ENCODE measurements at places on chromosomes 3 and 15.

DNA sequence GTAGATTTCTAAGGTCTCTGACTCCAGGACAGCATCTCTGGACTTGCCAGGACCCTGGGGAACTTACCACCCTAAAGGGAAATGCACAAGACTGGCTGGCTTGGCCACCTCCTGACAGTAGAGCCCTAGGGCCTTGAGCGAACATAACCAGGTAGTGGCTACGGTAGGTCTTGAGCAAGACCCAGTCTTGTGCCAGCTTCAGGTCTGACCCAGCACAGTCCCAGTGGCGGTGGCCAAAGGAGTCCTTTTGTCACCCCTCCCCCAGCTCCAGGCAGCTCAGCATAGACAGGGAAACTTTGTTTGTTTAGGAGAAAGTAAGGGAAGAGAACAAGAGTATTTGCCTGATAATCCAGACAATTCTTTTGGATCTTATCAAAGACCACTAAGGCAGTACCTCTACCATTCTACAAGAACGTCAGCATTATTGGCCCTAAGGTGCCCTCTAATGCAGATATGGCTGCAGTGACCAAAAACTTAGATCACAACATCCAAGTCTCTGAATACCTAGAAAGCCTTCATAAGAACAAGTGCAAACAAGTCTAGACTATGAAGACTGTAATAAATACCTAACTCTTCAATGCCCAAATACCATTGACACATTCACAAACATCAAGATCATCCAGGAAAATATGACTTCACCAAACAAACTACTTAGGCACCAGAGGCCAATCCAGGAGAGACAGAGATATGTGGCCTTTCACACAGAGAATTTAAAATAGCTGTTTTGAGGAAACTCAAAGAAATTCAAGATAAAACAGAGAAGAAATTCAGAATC, 38.7 kb upstream of the FBN1 start:
- no peak for DNase-seq

DNA sequence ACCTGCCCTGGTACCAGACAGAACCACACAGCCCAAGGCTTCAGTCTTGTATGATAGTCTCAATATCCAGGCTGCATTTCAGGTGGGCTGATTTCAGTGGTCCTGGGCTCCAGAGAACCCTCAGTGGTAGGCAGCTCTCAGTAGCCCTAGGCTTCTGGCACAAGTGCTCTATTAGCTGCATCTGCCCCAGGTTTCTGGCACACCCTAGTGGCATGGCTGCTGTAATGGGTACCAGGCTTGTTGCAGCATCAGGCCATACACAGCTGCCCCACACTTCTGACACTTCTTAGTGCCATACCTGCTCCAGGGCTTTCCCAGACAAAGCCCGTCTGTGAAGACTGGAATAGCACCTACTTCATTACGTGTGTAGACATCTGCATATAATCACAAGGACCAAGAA, 1062.2 kb upstream of the EPHA6 start:
- no peak for DNase-seq

DNA sequence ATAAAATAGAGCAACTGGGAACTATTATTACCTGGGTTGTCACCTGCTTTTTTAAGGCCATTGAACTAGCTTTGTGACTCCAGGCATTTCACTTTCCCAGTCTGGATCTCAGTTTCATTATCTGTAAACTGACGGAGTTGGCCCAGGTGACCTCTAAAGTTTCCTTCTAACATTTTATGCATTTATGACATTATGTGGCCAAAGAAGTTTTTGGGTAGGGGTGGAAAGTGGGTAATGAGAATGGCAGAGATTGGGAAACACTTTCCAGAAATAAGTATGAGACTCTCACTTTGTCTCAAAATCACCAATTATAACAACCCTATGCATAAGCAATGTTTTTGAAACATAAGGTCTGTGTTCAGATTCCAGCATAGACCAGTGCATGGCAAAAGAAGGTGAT, 99.1 kb upstream of the ARHGEF3 start:
- no peak for DNase-seq

GRCh38 chr3:30440147-30440604, 166.2 kb upstream of the TGFBR2 start:
- no peak for DNase-seq

DNA sequence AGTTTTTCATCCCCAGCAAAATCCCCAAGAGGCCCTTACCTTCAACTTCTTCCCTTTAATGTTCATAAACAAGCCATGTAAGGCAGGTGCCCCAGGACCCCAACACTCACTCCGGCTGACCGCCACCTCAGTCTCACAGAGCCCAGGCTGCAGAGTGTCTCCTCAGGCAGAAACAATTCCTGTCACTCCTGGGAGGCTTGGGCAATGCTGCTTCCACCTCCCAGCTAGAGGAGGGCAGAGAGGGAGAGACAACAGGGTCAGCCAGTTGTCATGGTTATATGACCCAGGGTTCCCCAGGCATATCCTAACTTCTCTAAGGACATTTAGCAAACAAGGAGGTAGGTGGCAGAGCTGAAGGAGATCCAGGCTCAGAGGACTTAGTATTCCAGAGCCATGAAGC, at the start of gene PLIN1:
Gene PLIN1 (minus strand): TSS at position 156 of the 400 bp plus-strand sequence. CDS start 1,878 bp downstream, outside the sequence.
- DNase-seq, result no peak

- DNase-seq, result no peak
Observed at GRCh38 chr15:63708126-63708772, 111.1 kb downstream of the FBXL22 start.

DNA sequence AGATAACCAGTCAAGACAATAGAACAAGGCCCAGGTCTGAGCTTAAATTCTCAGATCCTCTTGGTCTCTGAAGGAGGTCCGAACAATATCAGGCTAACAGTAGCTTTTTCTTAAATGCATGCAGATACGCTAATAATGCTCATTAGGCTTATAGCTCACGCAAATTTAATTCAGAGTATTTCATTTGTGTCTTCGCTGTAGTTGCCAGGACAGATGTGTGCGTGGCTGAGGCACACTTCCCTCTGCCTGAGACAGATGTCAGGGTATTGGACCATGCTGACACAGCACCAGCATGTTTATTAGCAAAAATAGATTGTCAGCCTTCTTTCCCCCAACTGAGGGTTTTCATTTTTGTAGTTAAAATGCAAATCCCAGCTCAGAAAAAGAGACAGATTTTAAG, 102.9 kb upstream of the BFSP2 start:
- DNase-seq, result no peak

DNA sequence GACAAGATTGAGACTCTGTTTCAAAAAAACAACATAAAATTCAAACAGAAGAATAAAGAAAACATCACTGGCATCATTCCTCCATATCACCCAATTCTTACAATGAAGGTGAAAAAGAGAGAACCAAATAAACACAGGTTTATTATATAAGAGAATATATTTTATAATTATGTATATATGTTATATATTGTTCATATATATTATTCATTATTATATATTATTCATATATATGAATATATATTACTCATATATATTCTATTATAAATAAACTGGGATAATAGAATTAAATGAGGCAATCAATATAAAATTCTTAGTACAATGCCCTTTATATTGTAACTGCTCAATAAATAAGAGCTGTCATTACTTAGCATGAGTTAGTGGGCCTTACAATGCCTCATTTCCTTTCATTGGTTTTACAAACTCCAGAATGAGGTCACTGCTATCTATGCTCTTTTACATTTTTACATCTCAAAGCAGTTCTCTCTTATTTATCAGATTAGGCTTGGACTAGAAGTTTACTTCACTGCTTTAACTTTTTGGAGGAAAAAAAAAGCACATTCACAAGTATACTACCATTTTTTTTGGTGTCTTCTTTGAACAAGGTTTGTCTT, 135.5 kb upstream of the TTC14 start:
- no peak for DNase-seq

- no peak for DNase-seq
Observed at GRCh38 chr3:9064850-9065249, 101.6 kb upstream of the RAD18 start.

GRCh38 chr15:40430271-40430805, 10.4 kb upstream of the BAHD1 start:
- DNase-seq, result no peak

DNA sequence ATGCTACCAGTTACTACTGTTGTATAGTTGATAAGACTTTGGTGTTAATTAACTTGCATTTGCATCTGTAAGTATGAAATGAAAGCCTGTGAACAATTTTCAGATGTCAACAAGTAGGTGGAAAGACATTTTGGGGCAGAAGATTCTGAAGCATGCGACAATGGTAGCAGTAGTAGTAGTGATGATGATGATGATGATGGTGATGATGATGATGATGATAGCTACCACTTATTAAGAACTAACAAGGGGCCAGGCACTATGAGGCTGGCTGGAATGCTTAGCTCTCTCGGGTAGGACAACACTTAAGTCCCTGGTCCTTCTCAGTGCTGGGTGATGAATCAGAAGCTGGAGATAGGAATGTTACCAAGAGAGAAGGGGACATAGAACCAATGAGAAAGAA, 333.4 kb upstream of the IL12A start:
- DNase-seq, result no peak

GRCh38 chr15:88918738-88919137, 5.6 kb upstream of the MFGE8 start:
- peak; percentile 20 for DNase-seq

GRCh38 chr15:51774916-51775315, 23.5 kb downstream of the TMOD2 start:
- DNase-seq, result no peak

GRCh38 chr3:115862849-115863248, 239.5 kb downstream of the GAP43 start:
- DNase-seq, result no peak

DNA sequence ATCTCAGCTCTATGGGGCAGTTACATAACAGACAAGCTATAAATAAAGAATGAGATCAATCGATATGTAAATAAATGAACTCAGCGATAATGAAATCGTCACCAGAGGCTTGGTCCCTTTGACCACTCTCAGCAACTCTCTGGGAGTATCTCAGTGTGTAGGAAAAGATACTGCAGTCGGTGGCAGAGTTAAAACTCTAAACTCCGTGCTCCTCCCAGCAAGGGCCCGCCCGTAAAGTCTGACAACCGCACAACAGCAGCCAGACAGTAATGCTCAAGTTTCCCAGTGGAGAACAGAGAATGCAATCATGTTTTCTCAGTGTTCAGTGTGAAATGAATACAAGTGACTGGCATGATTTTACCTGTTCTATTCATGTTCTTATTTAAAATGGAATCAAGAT, 28.3 kb upstream of the IGF1R start:
- no peak for DNase-seq

DNA sequence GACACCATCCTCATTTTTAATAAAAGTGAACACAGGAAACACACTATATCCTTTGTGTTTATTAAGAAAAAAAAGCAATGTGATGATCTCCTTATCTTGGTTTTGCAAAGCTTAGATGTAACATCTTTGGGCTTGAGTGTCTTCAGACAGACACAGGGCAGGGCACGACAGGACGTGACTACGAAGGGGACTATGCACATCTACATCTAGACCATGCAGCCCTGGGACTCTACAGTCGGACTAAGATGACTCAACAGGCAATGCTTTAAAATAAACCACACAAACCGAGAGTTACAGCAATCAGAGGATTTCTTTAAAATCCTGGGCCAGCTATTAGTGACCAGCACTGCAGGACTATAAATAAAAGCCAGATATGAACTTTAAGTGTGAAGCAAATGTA, 22.8 kb upstream of the TM2D3 start:
- no peak for DNase-seq

DNA sequence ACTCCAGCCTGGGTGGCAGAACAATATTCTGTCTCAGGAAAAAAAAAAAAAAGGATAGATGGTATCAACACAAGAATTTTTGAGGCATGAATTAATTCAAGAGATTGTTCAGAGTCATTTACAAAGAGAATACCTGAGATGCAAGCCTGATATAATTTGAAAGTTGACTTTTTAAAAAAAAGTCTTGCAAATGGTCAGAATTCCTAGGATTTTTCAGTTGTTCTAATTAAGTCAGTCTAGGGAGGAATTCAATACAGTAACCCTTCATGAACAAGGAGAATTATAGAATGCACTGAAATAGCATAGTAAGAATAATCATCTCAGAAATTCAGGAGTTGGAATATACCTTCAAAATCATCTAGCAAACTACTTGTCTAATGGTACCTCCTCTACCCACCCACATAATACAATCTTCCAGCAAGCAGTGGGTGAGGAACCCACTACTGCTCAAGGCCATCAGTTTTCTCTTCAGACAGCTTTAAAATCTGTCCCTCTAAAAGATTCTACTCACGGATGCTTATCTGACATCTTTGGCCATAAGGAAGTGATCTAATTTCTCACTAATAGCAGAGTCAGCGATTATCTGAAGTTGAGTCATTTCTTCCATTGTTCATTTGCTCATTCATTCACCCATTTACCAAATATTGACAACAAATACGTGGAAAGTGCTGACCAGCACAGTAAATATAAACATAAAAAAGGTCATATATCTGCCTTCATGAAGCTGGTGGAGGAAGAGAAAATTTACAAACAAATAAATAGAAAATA, 159.6 kb downstream of the GREM1 start:
- no peak for DNase-seq

DNA sequence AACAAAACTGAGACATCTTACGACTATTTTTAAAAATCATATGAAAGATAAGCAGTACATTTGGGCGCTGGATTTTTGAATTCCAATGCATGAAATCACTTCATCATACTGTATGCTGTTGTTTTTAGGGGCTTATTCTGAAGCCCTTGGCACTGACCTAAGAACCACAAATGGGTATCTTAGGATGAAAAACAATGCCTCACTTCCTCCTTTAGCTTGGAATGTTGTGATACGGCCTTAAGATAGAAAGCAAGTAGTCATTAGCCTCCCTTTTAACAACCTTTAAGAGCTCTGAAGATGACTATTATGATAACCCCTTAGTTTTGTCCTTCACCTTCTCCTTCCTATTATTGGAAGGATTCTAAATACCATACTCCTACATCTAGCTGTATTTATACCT, 289.8 kb downstream of the ARPP21 start:
- DNase-seq, result no peak

DNA sequence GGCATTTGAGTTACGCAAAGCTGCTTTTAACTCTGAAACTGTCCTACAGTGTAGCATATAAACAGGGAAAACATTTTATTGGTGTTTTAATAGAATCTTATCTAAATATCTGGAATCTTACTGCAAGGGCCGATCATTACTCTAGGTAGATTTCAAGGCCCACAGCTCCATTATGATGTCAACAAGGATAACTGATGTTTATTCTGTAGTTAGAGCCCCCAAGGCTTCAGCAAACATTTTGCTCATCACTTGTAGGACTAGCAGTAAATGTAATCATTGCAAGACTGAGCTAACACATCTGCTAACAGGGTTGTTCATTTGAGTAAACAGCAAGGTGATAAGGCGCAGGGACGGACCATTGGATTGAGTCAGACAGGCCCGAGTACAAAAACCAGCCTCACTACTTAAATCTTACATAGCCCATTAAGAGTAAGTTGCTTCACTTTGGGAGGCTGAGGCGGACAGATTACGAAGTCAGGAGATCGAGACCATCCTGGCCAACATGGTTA, 332.5 kb upstream of the TPRG1 start:
- DNase-seq, result no peak

GRCh38 chr15:41521614-41522013, 8.0 kb upstream of the LTK start:
- no peak for DNase-seq

Data from NCI-H1105 treated with DMSO at 0.1 percent for 48 hours (cell line).